GOT3 (cell line): ENCODE measurements at places on chromosomes 7 and 10.

DNA sequence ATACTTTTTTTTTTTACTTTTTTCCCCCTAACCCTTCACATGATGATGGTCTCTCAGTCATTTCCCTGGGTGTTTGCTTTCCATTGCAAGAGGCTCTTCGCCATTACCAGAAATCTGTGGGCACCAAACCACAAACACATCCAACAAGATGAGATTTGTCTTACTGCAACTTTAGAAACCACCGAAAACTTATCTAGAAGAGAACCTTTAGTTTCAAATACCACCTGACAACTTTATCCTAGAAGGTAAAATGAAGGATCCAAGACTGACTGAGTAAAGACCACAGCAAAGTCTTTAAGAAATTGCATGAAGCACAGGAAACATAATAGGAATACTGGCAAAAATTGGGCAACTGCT, 363.3 kb upstream of the MBL2 start:
- DNase-seq: no peak

GRCh38 chr7:107479303-107479702, 9.4 kb downstream of the GPR22 start:
- DNase-seq: no peak

GRCh38 chr7:120993553-120994191, 5.2 kb downstream of the CPED1 start:
- DNase-seq: no peak

- no peak for DNase-seq
These were observed 95.3 kb downstream of the SEC61G start for GRCh38 chr7:54663603-54664234.

DNA sequence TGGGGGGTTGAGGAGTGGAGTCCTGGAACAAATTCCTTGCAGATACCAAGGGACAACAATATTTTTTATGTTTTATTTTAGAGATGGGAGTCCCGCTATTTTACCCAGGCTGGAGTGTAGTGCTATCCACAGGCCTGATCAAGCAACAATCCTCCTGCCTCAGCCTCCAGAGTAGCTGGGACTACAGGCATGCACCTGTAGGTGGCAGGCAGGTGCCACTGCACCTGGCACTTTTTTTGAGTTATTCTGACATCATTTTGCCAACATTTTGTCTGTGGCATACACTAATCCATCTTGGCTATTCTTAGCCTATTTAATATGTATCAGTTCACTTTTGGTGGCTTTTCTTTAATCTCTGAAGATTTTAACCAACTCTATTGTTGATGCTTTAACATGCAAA, 317.8 kb upstream of the MTPN start:
- no peak for DNase-seq

DNA sequence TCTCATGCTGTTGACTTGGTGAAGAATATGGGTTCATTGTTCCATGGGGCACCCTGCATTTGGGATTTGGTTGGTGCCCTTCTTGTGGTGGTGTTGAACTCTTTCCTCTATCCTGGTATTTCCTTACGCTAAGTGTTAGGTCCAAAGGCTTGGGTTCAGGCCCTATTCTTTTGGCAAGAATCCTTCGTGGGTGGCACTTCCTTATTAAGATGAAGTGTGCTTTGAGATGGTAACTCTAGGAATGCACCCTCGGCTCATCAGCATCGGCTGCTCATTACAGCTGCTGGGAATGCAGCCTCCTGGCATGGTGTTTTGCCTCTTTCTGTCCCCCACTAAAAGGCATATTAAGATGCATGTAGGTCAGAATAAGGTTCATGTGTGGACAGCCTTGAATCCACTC, 380.7 kb downstream of the RPS24 start:
- DNase-seq: no peak

- no peak for DNase-seq
These were observed 2.4 kb upstream of the EGR2 start for GRCh38 chr10:62818426-62819011.

- DNase-seq: no peak
These were observed 102.3 kb downstream of the DYNC1I1 start for GRCh38 chr7:95874541-95875265.

DNA sequence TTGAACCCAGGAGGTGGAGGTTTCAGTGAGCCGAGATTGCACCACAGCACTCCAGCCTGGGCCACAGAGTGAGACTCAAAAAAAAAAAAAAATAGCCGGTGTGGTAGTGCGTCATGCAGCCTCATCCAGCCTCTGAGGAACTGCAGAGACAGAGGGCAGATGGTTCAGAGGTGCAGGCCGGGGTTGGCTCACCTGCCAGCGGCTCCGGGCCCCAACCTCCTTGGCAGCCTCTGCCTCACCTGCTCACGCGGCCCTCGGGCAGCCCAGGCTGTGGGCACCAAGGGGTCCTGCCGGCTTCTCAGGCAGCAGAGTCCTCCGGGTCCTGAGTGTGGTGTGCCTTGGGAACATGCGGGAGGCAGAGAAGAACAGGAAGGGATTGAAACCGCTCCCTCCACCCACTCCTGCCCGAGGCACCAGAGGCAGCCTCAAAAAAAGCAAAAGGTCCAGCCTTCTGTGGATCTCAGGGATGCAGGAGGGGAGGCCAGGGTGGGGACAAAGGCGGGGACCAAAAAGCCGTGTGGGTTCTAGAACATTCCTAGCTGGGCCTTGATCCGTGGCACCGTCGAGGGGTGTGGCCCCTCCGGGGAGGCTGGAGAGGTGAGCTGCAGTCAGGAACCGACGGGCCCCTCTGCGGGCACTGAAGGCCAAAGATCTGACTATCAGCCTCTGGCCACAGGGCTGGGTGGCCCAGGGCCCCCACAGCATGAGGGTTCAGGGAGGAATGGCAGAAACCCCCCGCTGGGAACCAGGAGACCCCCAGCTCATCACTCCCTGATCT, 55.4 kb upstream of the DNAJB6 start:
- no peak for DNase-seq

DNA sequence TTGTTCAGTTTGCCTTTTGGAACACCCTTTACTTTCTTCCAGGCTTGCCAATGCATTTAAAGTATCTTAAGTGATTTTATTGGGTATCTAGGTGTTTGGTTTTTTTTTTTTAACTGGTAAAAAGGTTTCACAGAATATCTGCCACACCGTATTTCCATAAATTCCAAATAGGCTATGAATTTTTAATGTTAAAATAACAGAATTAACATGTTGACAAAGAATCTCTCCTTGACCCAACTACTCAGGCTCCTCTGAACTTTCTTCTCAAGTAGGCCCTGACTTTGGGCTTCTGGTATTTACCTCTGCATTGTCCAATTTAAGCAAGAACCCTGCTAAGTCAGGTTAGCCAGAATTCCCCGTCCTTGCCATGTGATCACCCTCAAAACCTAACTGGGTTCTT, 61.2 kb upstream of the PLA2G12B start:
- no peak for DNase-seq

GRCh38 chr10:131852823-131853609, 47.8 kb upstream of the PPP2R2D start:
- DNase-seq: no peak

- no peak for DNase-seq
These were observed 9.8 kb upstream of the CDHR1 start for GRCh38 chr10:84184517-84184916.

GRCh38 chr7:66500087-66500486, 128.6 kb upstream of the KCTD7 start:
- DNase-seq: no peak

GRCh38 chr10:112296908-112297331, 13.7 kb downstream of the TECTB start:
- DNase-seq: no peak

GRCh38 chr10:126092366-126093215, 196.2 kb downstream of the FANK1 start:
- DNase-seq: no peak

- no peak for DNase-seq
These were observed 74.7 kb downstream of the FRMPD2 start for GRCh38 chr10:48199580-48200377.
